Mesenteric fat pad (tissue), 1 donor: ENCODE measurements at places on chromosomes 1 and 21. TPM values are rescaled to one million over a fixed set of nuclear protein-coding genes. Genes with fewer than 3 reads are reported as not detected.

DNA sequence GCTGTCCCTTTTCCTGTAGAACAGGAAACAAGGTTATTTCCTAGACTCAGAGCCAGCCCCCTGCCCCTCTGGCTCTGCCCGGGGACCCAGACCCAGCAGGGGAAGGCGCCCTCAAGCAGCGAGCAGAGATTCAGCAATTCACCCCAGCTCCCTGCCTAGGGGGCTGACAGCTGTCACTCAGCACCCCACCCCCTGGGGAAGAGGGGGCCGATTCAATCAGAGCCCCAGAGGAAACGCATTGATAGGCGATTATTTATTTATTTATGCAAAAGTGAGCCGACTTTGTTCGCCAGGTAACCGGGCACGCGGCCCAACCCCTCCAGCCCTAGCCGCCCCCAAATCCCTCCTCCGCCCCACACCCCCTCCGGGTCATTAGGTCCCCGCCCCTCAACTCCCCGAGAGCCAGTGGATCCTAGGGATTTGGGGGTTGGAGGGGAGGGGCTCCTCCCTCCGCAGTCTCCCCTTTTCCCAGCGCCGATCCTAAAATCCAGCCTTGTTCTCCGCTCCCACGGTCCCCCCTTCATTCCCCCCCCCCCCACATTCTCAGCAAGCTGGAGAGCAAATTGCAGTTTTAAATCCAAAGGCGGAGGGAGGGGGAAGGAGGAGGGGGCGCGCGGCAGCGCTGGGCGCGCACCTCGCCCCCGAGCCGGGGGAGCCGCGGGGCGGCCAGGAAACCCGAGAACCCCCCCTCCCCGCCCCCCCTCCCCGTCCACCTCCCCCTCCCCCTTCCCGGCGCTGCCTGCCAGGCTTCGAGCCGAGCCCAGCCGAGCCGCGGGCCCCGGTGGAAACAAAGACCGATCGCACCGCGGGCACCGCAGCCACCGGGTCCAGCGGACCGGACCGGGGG is 1.3 kb downstream of the AHDC1 start:
- no peak for DNase-seq

The NT5C1A gene
- total RNA-seq, result 0.42 TPM

The CYP4Z1 gene
- 2.5 TPM for total RNA-seq

- DNase-seq, result no peak
Observed at GRCh38 chr1:94658221-94658620, 116.7 kb upstream of the F3 start.

GRCh38 chr1:23964235-23964668 is 4.6 kb downstream of the PNRC2 start:
- no peak for DNase-seq

DNA sequence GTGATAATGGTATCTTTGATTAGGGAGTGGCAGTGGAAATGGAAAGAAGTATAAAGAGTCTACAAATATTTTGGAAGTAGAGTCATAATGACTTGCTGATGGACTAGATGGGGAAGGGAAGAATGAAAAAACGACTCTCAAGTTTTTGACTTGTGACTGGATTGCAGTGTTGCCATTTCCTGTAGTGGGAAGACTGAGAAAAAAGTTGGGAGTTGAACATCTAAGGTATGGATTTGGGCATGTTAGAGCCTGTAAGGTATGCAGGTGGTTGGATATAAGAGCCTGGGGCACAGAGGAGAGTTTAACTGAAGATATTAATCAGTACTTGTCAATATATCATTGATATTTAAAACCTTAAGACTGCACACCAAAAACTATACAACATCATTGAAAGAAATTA is 19.4 kb downstream of the DNM3 start:
- DNase-seq, result no peak

- DNase-seq, result no peak
Observed at GRCh38 chr1:223712850-223713474, 623 bp downstream of the CAPN2 start.

DNA sequence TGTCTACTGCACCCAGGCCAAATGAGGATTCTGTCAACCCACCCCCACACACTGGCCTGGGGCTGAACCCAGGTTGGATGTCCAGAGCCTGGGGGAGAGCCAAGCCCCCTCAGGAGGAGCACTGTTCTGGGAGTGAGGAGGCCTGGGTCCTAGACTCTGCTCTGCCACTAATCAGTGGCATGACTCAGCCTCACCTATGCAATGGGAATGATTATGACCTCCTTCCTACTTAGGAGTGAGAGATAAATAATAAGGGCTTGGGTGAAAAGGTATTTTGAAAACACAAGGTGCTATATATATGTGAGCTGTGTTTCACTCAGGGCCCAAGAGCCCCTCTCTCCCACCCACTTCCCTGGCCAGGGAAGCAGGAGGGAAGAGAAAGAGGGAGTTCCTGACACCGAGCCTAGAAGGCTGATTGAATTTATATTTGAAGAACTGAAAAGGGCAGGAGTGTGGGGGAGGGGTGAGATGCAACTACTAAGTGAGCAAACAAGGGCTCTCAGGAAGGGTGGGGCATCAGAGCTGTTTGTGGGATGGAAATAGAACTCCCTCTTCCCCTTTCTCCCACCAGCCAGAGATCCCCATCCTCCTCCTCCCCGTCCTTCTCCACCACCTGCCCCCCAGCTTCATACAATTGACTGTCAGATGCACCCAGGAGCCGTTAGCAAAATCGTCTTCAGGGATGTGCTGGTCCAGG is 8.2 kb downstream of the IGSF9 start:
- DNase-seq, result no peak
